ENCODE measurements at places on chromosomes 5 and 9.

DNA sequence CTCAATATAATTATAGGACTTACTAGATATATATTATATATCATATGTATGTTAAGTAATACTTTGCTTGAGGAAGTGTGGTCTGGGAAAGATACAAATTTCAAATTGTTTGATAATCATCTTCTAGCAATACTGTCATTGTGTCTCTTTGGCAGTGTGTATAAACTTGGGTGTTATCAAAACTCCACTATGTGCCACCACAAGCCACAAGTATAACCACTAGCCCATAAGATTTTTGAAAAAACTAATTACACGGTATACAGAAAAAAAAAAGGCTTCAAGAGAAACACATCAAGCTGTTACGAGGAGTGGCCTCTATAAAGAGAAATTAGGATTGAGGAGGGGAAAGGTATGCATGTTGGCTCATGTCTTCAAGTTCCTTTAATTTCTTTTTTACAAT lies 44.7 kb upstream of the PCSK5 start:
- DNase-seq: no peak

DNA sequence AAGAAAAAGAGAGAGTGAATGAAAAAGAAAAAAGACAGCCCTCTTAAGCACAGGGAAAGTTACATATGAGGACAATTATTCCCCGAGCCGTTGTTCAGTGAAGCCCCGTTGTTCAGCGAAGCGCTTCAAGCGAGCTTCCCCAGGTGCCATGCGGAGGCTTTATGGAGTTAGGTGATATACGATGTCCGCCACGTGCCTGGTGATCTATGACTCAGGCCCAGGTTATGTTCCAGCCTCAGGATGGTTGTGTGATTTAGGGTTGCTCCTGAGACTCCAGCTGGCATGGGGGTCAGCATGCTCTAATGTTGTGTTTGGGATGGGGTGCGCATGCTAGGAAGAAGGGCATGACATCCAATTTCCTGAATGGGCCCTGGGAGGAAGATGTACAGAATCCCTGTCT lies 365.6 kb downstream of the CDK5RAP2 start:
- DNase-seq: no peak

DNA sequence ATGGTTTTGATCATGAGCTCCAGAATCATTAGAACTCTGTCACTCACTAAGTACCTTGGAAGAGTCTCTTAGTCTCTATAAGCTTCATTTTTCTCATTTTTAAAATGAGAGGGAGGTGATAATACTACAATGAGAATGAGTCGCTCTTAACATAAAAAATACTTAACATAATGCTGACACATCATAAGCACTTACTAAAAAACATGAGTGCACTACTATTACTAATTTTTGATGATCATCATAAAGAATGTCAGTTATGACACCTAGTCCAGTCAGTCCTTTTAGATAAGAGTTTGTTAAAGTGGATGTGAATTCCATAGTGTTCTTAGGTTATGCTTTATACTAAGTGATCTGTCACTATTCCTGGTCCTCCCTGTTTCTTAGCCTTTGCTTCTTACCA lies 200.4 kb upstream of the SLC24A2 start:
- DNase-seq: no peak

DNA sequence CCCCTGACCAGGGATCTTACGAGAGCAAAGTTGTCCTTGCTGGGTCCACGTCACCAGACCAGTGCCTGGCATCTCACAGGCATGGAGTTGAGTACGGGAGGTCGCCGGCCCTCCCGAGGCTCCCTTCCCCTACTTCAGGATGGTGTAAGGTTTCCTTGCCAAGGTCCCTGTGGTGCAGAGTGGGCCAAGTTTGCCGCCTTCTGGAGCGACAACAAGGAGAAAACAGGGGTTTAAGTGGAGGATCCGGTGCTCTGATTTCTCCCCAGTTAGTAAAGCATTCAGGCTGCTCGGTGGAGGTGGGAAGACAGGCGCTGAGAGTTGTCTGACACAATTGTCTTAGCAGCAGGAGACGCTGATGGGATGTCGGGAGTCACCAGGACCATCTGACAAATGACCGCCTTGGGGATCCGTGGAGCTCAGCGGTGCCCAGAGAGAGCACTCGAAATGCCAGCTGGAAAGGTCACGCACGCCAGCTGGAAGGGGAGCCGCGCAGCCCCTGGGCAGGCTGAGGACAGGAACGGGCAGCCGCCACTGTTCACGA lies 37.3 kb downstream of the ADAMTS2 start:
- no peak for DNase-seq

GRCh38 chr5:167442922-167443321 lies 848.5 kb upstream of the WWC1 start:
- no peak for DNase-seq

DNA sequence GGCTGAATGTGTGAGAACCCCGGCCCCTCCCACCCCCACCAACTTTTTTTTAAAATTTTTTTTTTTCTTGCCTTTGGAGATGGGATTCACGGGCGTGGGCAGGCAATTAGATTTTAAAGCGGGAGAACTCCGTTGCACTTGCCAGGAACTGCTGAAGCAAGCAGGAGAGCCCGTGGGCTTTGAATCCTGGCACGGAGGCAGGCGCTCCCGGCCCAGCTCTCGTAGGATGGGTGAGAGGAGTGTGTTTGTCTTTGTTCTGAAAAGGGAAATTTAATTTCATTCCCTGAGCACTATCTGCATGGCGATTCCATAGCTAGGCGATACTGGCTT lies 54.3 kb upstream of the BOD1 start:
- no peak for DNase-seq

DNA sequence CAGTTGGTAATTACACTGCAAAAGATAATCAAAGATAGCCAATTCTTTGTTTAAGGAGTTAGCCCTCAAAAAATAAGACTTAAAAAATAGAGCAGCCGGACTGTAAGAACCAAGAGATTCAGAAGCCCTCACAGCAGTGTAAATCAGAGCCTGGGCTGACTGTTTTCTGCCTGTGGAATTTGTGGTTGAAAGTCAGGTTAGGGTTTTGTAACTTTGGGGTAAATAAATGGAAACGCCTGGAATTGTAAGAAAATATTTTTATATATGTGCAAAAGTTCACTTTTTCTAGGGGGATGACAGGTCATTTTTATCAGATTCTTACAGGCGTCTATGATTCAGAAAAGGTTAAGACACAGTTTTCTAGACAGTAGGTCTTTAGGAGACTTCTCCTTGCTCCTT lies 35.6 kb downstream of the KLHL3 start:
- no peak for DNase-seq

All from effector memory CD4-positive, alpha-beta T cell (primary cell).